ENCODE measurements at places on chromosomes 2 and 18.

GRCh38 chr2:229392196-229392595 is 121.1 kb upstream of the PID1 start:
- DNase-seq = no peak

GRCh38 chr18:31386741-31387140 is 10.2 kb downstream of the DSG4 start:
- DNase-seq = no peak

GRCh38 chr2:114550895-114551793 is 108.7 kb downstream of the DPP10 start:
- DNase-seq = no peak

GRCh38 chr2:48148841-48149430 is 242.6 kb upstream of the FBXO11 start:
- no peak for DNase-seq

DNA sequence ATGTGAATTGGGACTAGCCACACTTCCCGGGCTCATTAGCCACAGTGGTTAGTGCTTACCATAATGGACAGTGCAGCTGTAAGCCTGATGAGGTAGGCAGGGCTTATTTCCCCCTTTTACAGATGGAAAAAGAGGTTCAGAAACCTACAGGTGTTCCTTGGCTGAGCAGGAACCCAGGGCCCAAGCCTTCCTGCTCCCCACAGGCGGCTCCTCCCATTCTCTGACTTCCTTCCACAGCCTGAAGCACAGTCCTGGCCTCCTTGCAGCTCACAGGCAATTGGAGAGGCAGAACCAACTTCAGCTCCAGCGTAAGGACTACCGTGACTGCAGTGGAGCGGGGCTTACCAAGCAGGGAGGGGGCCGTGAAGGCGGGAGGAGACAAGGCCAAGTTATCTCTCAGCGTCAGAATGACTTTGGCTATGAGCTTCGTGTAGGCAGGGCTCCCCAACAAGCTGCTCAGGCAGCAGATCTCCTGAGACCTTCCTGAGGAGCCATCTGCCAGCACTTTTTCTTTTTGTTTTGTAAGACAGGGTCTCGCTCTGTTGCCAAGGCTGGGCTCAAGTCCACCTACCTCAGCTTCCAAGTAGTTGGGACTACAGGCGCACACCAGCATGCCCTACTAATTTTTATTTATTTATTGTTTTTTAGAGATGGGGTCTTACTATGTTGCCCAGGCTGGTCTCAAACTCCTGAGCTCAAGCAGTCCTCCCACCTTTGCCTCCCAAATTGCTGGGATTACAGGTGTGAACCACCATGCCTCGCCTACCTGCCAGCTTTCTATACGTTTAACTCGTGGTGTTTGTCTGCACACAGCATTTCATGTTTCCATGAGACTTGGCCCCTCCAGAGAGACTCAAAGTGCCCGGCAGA is 34.2 kb upstream of the NT5DC4 start:
- no peak for DNase-seq

All from stimulated activated CD8-positive, alpha-beta memory T cell treated with anti-CD3 and anti-CD28 coated beads, Interleukin-15, amount 100 ng/mL, for 24 hours (primary cell).